ENCODE measurements at places on chromosomes 1 and 21.

GRCh38 chr1:236103646-236104218 is 38.6 kb upstream of the GPR137B start:
- peak; percentile 44 for DNase-seq

DNA sequence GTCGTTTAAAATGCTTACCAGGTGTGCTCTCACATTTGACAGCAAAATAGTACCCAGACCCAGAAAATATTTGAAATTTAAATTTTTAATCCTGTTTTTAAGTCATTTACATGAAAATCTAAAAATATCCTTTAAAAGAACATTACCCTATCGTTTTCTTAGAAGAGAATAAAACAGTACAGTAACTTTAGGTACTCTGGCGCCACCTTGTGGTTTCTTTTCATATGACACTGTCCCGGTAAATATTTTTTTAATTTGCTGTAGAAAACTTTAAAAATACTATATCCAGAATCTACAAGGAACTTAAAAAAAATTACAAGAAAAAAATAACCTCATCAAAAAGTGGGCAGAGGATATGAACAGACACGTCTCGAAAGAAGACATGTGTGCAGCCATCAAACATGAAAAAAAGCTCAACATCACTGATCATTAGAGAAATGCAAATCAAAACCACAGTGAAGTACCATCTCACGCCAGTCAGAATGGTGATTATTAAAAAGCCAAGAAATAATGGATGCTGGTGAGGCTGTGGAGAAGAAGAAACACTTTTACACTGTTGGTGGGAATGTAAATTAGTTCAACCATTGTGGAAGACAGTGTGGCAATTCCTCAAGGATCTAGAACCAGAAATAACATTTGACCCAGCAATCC is 129.2 kb downstream of the RGS21 start:
- DNase-seq = peak; percentile 22

DNA sequence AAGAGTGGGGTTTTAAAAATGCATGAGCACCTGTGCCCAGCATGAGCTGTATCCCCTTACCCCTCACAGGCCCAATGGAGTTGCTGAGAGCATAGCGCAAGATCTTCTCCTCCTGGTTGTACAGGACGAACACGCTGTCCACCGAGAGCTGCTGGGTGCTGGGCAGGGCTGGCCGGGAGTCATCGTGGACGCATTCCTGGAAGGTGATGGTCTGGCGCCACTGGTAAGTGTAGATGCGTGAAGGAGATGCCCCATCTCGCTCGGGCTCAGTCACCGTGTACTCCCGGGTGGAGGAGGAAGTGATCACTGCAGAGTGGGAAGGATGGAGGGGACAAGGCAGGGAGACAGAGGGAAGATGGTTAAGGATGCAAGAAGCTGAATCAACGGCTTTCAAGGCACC is 39.1 kb downstream of the NID1 start:
- DNase-seq = no peak

GRCh38 chr1:19429611-19430010 is 55.7 kb downstream of the CAPZB start:
- peak; percentile 62 for DNase-seq

DNA sequence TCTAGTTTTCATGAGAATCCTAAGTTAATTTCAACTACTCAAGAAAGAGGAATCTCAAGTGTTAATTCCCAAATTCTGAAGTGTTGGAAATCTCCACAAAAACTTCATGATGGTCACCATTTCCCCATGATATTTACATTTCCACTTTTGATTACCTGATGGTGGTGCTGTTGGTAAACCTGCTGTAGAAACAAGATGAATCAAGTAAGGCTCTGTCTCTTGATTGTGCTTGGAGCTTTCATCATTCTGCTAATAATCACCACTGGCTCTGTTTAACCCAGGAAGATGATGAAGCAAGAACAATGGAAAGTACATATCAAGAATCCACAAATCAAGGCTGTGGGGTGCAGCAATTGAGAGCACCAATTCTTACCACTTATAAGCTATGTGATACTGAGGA is 77.8 kb downstream of the C4BPA start:
- no peak for DNase-seq

DNA sequence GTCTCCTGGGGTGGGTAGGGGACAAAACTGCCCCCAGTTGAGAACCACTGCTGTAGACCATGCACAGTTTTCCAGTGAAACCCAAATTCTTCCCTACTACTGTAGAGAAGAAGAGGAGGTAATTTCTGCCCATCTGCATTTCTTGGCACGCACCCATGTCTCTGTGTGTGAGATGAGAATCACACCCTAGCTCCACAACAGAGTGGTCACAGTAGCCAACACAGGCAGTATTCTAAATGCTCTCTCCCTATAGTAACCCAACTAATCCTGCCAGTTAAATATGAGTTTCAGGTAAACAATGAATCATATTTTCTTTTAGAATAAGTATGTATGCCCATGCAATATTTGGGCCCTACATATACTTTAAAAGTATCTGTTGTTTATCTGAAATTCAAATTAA is 1.2 kb upstream of the CAPN2 start:
- no peak for DNase-seq

- DNase-seq = no peak
Observed at GRCh38 chr1:213492161-213493041, 441.4 kb downstream of the RPS6KC1 start.

DNA sequence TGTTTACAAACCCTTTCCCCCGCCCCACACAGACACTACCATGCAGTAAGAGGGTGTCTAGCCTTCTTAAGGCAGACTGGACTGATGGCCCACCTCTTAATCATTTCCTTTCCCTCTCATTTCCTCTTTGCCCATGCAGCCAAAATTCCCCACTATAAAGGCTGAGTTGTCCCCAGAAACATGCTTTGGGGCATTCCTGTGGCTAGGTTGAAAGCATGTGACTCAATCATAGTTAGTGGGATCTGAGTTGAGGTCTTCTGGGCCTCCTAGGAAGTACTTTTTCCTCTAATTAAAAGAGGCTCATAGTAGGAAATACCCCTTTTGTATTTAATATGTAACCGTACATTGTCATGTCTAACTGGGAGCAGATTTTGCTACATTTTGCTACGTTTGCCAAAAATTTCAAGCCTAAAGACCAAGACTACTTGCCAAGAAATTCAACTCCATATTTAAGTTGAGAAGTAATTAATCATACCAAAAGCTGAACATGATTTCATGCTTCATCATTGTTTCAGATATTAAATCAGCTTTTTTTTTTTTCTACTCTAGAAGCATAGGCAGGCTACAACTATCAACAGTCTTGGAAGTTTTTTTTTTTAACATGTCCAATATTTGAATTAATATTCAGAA is 174.7 kb downstream of the ADGRL4 start:
- no peak for DNase-seq

- no peak for DNase-seq
Observed at GRCh38 chr1:233189526-233189925, 106.0 kb downstream of the PCNX2 start.

DNA sequence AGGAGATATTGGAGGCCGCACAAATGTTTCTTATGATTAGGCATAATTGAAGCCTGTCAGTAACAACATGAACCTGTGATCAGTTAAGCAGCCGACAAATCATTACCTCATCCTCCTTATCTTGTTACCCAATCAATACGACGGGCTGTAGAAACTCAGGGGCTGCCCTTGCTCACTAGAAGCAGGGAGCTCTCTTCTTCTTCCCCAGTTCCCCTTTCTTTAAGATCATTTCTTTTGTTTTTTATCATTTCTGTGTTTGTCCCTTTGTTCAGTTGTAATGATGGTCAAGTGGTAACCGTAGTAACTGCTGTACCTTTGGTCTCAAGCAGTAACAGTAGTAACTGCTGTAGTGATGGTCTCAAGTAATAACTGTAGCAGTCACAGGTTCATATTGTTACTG is 13.8 kb upstream of the FCGR2A start:
- DNase-seq = no peak

- DNase-seq = no peak
Observed at GRCh38 chr1:174689524-174689923, 241.8 kb downstream of the GPR52 start.

- no peak for DNase-seq
Observed at GRCh38 chr1:30612536-30613065, 110.8 kb downstream of the MATN1 start.

GRCh38 chr1:96372881-96373280 is 348.7 kb upstream of the PTBP2 start:
- DNase-seq = no peak

- DNase-seq = no peak
Observed at GRCh38 chr1:72281144-72281543, 1.2 kb downstream of the NEGR1 start.

GRCh38 chr1:112974646-112975045 is 18.6 kb upstream of the SLC16A1 start:
- no peak for DNase-seq
